OCI-LY7 (cell line): ENCODE measurements at places on chromosomes 2 and 18.

GRCh38 chr2:168685600-168686451 is 116.6 kb upstream of the NOSTRIN start:
- DNase-seq: no peak

- no peak for DNase-seq
These were observed 146.5 kb upstream of the MMADHC start for GRCh38 chr2:149733936-149734685.

- DNase-seq: peak; percentile 69
These were observed 8.8 kb downstream of the GKN2 start for GRCh38 chr2:68943581-68944568.

GRCh38 chr2:159111346-159111927 is 143.0 kb downstream of the TANC1 start:
- no peak for DNase-seq

- no peak for DNase-seq
These were observed 142.7 kb upstream of the NFATC1 start for GRCh38 chr18:79252904-79253633.

- no peak for DNase-seq
These were observed 156.7 kb downstream of the CDCA7 start for GRCh38 chr2:173511357-173511756.

DNA sequence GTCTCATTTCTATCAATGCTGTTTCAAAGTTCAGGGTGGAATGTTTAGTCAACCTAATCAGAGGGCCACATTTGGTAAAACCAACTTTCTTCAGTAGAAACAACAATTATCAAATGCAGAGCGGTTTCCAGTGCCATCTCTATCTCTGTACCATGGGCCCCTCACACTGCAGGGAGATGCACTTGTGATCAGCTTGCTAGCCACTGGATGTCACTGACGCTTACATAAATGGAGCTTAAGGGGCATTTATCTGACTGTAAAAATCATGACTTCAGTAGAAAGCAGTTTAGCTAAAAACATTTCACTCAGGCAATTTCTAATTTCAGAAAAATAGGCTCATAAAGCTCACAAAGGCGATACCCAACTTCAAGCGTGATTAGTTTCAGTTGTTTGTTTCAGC is 678.0 kb downstream of the ZEB2 start:
- DNase-seq: peak; percentile 15

DNA sequence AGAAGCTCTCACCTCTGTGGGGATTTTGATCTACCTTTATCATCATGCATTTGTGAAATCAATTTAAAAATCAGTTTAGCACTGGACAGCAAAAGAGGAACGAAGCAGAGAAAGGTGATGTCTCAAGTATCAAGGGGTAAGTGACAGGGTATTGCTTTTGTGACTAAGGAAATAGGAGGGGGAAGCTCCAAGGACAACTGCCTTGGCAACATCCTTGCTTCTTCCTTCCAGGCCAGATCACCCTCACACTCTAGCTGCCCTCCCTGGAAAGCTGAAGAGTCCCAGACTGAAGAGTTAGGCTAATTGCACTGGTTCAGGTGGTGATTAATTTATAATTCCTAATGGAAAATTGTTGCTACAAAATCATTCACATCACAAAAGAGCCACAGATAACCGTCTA is 859.1 kb upstream of the ACVR2A start:
- no peak for DNase-seq

DNA sequence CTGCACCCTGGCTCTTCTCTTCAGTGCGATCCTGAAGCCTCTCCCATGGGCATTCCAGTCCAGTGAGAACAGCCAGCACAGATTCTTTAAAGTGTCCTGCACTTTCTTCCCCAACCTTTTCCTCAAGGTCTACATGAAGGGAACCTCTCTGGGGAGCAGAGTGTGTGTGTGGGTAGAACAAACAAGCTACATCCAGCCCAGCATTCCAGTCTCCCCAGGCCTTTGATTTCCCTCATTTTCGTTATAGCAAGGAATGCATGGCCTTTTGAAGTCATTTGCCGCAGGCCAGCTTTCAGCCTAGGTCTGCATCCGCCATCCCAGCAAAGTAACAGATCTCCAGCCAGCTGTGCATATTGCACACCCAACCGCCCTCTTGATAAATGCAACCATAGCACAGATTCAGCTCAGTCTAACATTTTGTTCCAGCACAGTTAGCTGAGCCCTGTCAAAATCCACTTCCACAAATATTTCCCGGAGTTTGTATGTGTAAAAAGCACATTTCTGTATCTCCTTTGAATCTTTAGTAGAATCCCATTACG is 44.6 kb downstream of the CD8B2 start:
- no peak for DNase-seq

DNA sequence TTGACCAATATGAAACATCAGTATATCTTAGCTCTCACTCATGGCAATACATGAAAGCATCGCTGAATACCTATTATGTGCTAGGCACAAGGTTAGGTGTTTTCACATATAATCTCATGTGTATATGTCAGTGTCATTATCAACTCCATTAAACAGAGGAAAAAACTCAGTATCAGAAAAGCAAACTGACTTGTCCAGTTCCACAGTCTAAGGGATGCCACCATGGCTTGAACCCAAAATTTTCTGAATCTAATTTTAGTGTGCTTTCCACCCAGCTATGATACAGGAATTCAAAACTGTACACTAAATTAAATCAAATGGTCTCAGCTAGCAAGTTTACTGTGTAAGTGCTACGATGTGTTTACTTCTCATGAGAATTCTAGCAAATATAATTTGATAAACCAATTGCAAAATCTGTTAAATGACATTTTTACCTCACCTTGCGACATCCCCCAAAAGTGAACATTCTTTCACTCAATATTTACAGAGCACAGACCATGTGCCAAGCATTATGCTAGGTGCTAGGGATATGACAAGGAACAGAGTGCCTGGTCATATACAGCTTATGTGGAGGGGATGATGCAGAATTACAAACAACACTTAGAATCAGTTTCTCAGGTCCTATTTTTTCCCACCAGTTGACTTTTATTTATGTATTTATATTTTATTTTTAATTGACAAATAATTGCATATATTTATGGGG is 211.6 kb downstream of the PID1 start:
- DNase-seq: no peak

DNA sequence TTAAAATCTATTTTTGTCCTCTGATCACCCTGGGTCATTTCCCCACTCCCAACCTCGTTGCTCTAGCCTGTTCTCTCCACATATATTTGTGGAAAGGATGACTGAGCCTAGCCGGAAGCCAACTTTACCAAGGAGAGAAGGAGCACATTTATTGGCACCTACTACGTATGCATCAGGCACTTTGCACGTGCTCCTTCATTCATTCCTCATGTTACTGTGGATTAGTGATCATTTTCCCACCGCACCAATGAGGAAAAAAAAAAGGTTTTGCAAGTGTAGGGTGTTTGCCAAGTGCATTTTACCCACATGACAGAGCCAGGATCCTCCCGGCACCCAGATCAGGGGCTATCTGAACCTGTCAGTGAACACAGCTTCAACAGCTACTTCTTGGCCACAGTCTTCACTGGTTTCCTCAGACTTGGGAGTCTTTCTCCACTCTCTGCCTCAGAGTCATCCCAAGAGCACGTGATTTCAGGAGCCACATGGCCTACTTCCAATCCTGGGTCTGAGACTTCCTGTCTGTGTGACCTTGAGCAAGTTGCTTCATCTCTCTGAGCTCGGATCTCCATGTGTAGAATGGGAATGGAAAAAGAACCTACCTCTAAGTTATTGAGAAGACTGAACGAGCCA is 1.9 kb upstream of the C1QL2 start:
- no peak for DNase-seq

DNA sequence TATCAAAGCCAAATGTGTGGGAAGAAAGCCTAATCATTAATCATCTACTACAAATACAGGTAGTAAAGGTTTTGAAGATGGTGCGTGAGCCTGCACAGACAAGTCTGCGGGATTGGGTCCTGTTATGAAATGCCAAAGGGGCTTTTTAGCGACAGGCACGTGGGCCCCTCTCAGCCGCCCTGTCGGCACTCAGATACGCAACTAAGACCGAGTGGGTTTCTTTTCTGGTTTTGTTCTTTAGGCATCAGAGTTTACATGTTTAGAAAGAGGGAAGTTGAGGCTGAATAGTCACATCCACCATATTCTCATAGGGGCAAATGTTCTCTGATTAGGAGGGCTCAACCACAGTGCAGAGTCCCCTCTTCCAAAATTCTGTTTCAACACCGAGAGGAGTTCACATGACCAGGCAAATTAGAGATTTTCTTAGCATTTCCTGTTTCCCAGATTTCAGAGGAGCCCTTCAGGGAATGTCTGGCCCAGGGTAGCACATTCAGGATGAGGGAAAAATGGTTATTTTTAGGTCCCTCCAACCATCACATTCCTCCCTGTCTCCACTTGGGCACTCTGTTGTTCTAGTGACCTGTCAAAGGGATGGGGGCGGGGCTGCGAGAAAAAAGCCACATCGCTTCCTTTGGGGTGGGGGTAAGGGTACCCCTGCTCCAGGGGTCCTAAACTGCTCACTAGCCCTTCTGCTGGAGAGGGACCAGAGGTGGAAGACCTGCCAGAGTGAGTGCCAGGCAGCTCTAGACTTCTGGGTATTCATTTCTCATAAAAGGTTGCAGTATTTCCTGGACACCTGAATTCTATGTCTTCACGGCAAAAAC is 159.2 kb downstream of the BCL2 start:
- no peak for DNase-seq

DNA sequence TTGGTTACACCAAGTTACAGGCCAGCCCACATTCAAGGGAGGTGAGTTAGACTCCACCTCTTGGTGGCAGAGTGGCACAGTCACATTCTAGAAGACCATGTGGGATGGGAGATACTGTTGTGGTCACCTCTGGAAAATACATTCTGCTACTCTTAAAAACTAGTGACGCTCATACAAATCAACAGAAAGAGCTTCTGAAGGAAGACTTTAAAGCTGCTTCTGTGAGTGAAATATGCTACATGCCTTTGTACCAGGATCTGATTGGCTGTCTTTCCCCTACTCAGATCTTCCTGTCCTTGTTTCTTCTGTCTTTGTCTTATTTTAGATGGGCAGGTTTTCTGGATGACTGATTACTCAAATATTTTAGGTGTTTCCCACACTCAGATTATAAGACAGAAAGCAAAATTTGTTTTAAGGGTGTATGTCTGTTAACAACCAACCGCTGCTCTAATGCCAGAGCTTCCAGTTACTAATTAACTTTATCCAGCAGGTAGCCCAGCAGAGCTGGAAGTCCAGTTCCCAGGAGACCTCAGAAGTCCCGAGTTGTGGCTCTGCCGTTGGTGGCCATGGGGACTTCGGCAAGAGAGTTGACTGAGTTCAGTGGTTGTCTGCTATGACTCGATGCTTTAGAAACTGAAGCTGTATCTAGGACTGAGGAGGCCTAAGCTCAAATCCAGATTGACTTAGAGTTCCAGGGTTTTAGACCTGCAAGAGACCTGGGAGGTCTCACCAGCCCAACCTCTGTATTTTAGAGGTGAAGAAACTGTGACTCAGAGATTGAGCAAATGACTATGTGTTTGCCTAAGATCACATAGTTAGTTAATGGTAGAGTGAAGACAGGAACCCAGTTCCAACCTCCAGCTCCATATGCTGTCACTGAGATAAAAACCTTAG is 7.4 kb downstream of the IL1R2 start:
- no peak for DNase-seq

- peak; percentile 24 for DNase-seq
These were observed 94.9 kb downstream of the TMEM131 start for GRCh38 chr2:97900806-97901205.

DNA sequence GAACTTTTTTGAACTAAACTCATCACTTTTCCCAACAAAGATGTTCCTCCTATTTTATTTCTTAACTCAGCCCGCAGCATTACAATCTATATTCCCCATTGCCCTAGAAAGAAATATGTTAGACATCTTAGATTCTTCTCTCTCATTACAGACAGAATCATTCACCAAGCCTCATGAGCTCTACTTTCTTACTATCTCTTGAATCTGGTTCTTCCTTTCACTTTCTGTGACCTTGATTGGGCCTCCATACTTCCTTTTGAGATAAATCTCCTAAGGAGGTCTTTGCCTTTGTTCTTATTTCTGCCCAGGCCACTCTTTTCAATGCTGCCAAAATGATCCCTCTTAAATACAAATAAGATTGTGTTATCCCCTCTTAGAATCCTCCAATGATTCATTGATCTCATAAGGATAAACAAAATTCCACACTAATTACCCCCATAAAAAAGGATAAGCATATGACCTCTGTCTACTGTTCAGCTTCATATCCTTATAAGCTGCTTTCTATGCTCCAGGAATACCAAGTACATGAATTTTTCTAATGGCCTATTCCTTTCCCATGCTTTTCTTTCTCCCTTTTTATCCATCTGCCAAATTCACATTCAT is 400.0 kb downstream of the ARHGAP15 start:
- DNase-seq: no peak

DNA sequence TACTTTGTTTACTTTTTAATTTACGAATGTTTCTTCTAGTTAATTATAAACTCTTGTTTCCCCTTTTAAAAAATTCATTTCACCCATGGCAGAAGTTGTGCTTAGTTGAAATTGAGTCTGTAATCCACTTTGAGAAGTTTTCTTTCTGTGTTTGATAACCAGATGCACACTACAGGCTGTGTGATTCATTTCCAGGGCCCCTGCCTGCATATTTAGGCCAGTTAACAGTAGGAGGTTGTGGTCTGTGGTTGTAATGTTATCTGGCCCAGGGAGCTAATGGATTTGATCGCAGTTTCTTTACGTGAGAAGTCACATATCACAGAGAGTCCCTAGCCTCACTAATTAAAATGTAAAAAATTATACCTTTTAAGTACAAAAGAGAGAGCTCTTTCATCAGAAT is 3.3 kb downstream of the CDH7 start:
- DNase-seq: no peak

- DNase-seq: no peak
These were observed 90.1 kb upstream of the ARL5A start for GRCh38 chr2:151918308-151918707.

- no peak for DNase-seq
These were observed 68.6 kb upstream of the COL5A2 start for GRCh38 chr2:189248141-189248540.

DNA sequence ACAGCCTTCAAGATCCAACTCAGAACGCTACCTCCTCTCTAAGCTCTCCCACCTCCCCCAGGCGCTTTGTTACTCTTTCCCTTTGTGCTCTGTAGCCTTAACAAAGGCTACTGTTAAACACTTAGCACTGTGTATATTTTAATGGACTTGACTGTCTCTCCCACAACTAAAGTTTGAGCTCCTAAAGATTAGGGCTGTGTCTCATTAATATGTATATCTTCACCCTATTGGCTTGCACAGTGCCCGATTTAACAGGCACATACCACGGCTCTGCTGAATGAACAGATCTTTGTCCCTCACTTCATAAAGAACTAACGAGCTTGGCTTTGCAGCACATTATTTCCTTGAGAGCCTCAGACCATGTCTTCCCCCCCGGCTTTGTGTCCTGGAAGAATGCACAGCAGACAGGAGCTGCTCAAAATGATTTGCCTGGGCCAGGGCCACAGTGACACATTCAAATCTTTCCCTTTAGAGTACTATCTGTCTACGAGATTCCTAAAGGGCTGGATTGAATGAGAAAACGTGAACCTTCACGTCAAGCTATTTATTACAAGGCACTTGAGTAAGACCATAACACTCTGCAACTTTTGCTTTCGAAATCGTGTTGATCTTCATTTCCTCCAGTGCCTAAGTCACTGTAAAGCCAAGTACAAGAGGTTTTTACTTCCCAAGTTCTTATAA is 22.1 kb downstream of the ABHD3 start:
- peak; percentile 40 for DNase-seq

- DNase-seq: no peak
These were observed 98.4 kb upstream of the SIX3 start for GRCh38 chr2:44843086-44843485.

GRCh38 chr2:120765678-120766469 is 30.2 kb downstream of the GLI2 start:
- no peak for DNase-seq

GRCh38 chr18:21612125-21613039 is at the start of gene SNRPD1:
TSS of gene SNRPD1 (plus strand) at chr18:21612314. CDS start at chr18:21612430, 116 bp downstream.
- DNase-seq: peak; percentile 96

- no peak for DNase-seq
These were observed 82.5 kb downstream of the ZNF804A start for GRCh38 chr2:184680825-184681224.
